ENCODE measurements at places on chromosomes 3 and 15.

- DNase-seq = no peak
Measured at GRCh38 chr3:183697123-183697609, 431 bp upstream of the YEATS2 start.

DNA sequence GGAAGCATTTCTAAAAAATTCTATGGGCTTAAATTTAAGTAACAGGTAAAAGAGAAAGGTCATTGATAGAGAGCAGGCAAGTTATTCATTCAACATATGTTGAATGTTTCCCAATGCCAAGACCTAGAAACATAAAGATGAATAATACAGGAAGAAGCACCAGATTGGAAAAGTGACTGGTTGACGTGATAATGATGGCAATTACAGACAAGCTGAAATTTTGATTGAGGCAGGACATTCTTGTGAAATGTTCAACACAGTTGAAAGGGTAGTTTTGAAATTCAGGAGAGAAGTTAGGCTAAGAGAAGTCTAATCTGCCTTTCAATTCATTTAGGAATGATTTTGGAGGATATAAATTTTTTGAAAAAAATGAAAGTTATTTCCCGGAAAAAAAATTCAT lies 536.3 kb upstream of the NAALADL2 start:
- no peak for DNase-seq

- DNase-seq = no peak
Measured at GRCh38 chr3:185653949-185654757, 68.1 kb downstream of the SENP2 start.

GRCh38 chr3:137066092-137066491 lies 108.3 kb downstream of the IL20RB start:
- DNase-seq = no peak

DNA sequence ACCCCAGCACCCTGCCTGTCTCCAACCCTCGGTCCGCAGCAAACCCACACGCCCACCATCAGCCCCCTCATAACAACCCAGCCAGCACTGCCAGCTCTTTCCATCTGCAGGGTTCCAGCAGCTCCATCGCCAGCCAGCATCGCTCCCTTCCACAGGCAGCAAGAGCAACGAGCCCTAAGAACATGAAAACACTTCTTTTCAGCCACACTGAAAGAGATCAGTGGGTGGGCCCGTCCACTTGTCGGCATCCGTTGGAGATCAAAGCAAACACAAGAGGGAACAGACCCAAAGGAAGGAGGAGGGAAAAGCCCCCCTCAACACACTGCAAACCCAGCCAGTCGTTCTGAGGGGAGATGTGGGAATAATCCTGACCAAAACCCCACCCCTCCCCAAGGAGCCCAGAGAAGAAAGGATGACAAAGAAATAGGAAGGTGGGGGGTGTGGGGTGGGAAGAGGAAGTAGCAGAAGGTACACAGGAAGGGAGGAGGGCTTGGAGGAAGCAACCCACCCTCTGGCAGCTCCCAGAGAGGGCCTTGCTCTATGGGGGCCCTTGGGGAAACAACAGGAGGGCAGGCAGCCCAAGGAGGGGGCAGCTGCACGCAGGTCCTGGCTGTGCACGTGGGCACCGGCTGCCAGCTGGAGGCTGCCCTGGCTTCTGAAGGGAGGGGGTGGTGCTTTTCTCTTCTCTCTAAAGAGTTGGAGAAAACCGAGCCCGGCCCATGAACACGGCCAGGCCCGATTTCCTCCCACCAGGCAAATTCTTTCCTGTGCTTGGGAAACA lies 473.6 kb upstream of the PROK2 start:
- no peak for DNase-seq

DNA sequence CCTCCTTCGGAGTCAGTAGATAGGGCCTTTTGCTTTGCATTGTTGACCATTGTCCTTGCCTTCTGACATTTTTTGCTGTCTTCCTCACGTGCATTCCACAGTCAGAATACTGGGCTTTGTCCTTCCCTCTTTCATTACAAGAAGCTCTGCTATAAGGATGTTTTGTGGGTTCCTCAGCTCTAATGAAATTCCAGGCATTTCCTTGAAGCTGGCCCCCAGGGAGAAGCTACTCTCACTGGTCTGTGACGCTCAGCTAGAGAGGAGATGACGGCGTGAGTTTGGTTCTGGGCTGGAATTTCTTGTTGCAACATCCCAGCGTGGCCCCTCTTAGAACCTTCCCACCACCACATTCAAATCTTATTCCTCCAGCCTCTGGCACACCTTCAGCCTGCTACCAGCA lies 210.2 kb downstream of the TJP1 start:
- DNase-seq = no peak

- peak; percentile 76 for DNase-seq
Measured at GRCh38 chr3:141487521-141488252, 860 bp downstream of the RASA2 start.

DNA sequence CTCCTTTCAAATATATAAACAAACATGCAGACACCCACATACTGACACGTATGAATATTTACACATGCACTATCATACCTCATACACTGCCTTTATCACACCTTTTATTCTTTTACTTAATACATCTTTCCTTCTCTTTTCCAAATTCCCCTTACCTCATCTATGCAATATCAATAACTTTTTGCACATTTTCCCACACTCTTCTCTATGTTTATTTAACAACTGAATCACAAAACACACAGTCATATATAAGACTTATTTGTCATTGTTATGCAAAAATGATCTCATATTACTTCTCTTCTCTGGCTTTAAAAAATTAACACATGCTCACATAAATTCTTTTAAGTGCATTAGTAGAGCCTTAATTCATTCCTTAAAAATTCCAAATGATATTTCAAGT lies 461.4 kb downstream of the DIPK2A start:
- no peak for DNase-seq

GRCh38 chr15:93803421-93804152 lies 427.8 kb upstream of the MCTP2 start:
- DNase-seq = no peak

GRCh38 chr3:126807795-126808194 lies 103.8 kb downstream of the CHCHD6 start:
- no peak for DNase-seq

- DNase-seq = peak; percentile 90
Measured at GRCh38 chr15:68272721-68273271, 4.7 kb upstream of the FEM1B start.

GRCh38 chr3:147393261-147393942 lies 12.9 kb downstream of the ZIC4 start:
- no peak for DNase-seq

GRCh38 chr3:2156244-2156847 lies 57.7 kb downstream of the CNTN4 start:
- no peak for DNase-seq

- no peak for DNase-seq
Measured at GRCh38 chr3:8838234-8838633, 68.8 kb upstream of the OXTR start.

DNA sequence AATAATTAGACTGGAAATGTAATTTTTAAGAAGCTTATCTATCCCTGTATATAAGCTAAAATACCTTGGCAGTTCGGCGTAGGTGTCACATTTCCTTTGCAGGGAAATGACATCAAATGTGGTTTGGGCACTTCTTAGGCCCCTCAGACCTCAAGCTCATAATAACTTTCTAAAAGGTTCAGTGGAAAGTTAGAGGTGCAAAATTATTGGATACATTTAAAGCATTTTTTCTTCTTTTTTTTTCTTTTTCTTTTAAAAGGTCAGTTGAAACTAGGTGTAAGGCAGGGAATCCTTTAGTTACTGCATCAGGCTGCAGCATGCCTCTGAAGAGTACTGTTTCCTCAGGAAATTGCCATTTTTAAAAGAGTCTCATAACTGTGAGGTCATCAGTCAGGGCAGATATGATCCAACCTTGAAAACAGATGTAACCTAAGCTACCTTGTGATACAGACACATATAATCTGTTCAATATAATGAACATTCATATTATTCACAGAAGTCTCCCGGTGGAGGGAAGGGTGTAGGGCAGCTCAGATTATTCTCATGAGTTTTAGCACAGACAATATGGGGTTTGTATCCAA lies 4.8 kb downstream of the SACM1L start:
- DNase-seq = no peak

DNA sequence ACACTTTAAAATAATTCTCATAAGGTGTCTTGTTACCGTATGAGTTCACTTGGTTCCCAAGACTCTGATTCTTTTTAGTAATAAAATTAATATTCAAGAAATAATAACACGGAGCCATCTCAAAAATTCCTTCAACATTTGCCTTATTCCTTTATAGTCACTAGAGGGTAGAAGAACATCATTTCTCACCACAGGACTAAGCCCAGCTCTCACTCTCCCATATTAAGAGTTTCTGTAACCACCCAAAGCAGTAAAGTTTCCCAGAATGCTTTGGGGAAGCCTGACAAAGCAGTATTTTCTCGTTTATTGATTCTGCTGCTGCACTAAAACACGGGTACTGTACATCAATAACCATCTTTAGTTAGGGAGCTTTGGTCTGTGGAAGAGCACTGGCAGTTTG lies 114.9 kb downstream of the MCTP2 start:
- DNase-seq = no peak
